AML-193 (cell line): ENCODE measurements at places on chromosomes 2 and 18.

DNA sequence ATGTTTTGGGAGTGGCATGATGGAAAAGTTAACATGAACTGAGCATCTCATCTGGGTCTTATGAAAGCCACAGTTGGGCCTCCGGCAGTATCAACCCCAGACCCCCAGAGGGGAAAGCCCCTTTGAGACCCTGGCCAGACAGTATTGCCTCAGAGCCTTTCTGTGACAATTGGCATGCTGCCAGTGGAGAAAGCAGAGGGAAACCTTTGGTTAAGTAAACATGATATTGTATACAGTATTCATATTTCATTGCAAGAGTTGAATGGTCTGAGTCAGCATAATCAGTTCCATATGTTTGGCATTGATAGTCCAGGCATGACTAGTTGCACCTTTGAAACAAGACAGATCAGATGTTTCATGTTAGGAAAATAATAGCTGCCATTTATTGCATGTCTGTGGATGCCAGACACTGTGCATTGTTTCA lies 20.0 kb downstream of the MERTK start:
- no peak for DNase-seq

GRCh38 chr2:178229927-178230326 lies 35.6 kb downstream of the OSBPL6 start:
- peak; percentile 85 for DNase-seq

DNA sequence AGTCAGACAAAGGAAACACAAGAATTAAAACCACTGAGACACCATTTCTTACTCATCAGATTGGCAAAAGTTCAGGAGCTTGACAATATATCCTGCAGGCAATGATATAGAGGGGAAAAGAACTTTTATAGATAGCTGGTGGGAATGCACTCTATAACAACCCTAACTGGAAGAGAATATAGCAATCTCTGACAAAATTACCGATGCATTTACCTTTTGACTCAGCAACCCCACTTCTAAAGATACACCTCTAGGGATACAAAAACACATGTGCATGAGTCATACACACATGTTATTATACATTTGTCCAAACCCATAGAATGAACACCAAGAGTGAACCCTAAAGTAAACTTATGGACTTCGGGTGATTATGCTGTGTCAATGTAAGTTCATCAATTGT lies 79.4 kb upstream of the SRD5A2 start:
- DNase-seq, result no peak

- DNase-seq, result no peak
These were observed 44.1 kb upstream of the MEIS1 start for GRCh38 chr2:66390811-66391210.

- no peak for DNase-seq
These were observed 313.4 kb upstream of the CCDC68 start for GRCh38 chr18:55272510-55273243.

GRCh38 chr18:519019-519879 lies 18.7 kb upstream of the COLEC12 start:
- DNase-seq, result peak; percentile 27

- DNase-seq, result no peak
These were observed 96.3 kb downstream of the PRPF40A start for GRCh38 chr2:152620985-152621384.

DNA sequence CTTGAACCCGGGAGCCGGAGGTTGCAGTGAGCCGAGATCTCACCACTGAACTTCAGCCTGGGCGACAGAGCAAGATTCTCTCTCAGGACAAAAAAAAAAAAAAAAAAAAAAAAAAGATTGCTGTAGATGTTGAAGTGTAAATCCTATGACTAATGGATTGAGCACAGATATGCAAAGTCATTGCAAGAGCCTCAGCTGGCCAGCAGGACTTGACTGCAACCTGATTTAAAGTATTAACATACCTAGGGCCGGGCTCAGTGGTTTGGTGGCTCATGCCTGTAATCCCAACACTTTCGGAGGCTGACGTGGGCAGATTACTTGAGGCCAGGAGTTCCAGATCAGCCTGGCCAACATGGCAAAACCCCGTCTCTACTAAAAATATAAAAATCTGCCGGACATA lies 103.4 kb upstream of the MSH2 start:
- DNase-seq, result peak; percentile 17

GRCh38 chr2:143717053-143717452 lies 587.8 kb downstream of the ARHGAP15 start:
- no peak for DNase-seq
